Umbilical cord (tissue), 2 donors: ENCODE measurements at places on chromosomes 4 and X.
A peak's percentile ranks its signal among the peaks of the same experiment; 100 is the strongest.

DNA sequence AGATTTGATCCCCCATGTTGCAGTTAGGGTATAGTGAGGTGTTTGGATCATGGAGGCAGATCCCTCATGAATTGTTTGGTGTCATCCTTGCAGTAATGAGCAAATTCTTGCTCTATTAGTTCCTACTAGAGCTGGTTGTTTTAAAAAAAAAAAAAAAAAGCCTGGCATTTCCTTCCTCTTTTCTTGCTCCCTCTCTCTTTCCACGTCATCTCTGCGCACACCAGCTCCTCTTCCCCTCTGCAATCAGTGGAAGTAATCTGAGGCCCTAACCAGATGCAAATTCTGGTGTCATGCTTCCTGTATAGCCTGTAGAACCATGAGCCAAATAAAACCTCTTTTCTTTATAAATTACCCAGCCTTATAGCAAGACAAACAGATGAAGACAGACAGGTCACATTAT lies 24.5 kb downstream of the WDR17 start:
- DNase-seq = no peak

- no peak for DNase-seq
Observed at GRCh38 chrX:86014421-86014820, 32.9 kb downstream of the CHM start.

GRCh38 chr4:39530682-39531081 lies 3.4 kb upstream of the UGDH start:
- no peak for DNase-seq

GRCh38 chr4:159272273-159273140 lies 169.6 kb downstream of the RAPGEF2 start:
- DNase-seq = peak; percentile 40

DNA sequence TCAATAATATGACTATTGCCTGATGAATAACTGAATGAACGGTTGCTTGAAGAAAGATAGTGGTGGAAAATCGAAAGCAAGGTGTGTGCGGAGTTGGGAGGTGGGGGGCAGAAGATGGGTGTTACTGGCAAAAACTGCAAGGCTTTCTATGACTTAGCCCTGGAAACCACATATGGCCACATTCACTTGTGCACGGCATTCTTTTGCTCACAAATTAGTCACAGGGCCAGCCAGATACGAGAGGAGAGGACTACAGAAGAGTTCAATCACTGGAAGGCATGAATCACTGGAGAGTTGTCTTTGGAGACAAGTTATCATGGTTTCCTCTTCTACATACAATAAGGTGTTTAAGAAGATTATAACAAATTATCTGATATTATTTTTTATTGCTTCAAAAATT lies 626.5 kb upstream of the CPEB2 start:
- no peak for DNase-seq

DNA sequence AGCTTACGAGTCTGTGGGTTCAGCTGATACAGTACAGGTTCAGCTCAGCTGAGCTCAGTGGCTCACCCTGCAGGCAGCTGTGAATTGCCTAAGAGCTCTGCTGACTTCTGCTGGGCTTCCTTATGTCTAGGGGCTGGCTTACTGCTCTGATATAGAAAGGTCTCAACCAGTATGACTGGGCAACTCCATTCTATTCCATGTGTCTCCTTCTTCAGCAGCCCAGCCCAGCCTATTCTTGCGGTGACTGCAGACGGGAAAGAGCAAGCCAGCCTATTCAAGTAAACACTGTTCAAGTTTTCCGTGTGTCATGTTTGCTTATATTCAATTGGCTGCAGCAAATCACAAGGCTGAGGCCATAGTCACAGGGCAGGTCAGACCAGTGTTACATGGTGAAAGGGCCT lies 615.4 kb upstream of the ZFP42 start:
- no peak for DNase-seq

- peak; percentile 34 for DNase-seq
Observed at GRCh38 chr4:10640561-10641201, 43.9 kb downstream of the CLNK start.

- no peak for DNase-seq
Observed at GRCh38 chrX:40473460-40474204, 107.1 kb upstream of the ATP6AP2 start.

GRCh38 chrX:39813631-39814277 lies 284.0 kb downstream of the BCOR start:
- peak; percentile 67 for DNase-seq

- DNase-seq = no peak
Observed at GRCh38 chrX:34810364-34810763, 132.2 kb upstream of the FAM47B start.

GRCh38 chrX:69116077-69116476 lies 49.2 kb downstream of the PJA1 start:
- peak; percentile 60 for DNase-seq
